ENCODE measurements at places on chromosomes 5 and 9. TPM values are rescaled to one million over a fixed set of nuclear protein-coding genes. Genes with fewer than 3 reads are reported as not detected.

- DNase-seq = no peak
Observed at GRCh38 chr5:147432323-147432722, 77.5 kb downstream of the DPYSL3 start.

GRCh38 chr9:113593682-113594281 is 130.3 kb downstream of the RGS3 start:
- peak; percentile 95 for DNase-seq

DNA sequence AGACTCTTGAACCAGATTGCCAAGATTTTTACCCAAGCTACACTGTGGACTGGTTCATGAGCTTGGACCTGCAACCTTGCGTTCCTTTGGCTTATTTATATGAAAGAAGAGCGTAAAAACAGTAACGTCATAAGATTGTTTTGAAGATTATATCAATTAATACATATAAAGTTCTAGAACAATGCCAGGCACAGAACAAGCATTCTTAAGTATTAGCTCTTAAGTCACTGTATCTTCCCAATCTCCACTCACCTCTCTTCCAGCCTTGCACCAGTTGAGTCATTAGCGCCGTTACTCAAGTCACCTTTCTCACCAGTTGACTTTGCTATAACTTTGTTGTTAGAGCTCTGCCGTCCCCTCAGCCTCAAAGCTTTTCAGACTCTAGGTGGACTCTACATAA is 415.7 kb downstream of the PLK2 start:
- no peak for DNase-seq

DNA sequence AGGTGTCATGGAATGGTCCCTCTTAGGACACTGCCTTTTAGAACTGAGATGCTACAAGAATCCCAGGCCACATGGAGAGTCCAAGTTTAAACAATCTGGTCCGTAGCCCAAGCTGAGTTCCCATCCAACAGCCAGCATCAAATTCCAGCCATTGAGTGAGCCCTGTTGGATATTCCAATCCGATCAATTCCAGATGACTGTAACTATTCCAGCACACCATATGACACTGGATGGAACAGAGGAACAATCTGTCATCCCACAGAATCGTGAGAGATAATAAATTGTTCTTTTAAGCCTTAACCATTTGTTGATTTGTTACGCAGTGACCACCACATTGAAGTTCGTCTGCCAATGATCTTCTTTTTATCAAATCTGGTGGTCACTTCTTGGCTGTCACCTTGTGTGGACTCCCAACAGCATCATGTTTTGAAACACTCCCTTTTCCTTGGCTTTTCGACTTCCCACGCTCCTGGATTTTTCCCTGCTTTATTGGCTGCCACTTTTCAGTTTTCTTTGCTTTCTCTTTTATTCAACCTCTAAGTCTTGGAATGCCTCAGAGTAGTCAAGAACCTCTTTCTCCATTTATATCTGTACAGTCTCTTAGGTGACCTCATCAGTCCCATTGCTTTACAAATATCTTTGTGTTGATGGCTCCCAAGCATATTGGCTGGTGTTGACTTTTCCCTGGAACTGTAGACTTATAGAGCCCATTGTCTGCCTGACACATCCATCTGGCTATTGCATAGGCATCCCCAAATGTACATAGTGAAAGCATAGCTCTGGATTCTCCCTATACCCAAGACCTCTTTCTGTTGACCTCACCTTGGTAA is 46.1 kb downstream of the TNFSF15 start:
- DNase-seq = no peak

DNA sequence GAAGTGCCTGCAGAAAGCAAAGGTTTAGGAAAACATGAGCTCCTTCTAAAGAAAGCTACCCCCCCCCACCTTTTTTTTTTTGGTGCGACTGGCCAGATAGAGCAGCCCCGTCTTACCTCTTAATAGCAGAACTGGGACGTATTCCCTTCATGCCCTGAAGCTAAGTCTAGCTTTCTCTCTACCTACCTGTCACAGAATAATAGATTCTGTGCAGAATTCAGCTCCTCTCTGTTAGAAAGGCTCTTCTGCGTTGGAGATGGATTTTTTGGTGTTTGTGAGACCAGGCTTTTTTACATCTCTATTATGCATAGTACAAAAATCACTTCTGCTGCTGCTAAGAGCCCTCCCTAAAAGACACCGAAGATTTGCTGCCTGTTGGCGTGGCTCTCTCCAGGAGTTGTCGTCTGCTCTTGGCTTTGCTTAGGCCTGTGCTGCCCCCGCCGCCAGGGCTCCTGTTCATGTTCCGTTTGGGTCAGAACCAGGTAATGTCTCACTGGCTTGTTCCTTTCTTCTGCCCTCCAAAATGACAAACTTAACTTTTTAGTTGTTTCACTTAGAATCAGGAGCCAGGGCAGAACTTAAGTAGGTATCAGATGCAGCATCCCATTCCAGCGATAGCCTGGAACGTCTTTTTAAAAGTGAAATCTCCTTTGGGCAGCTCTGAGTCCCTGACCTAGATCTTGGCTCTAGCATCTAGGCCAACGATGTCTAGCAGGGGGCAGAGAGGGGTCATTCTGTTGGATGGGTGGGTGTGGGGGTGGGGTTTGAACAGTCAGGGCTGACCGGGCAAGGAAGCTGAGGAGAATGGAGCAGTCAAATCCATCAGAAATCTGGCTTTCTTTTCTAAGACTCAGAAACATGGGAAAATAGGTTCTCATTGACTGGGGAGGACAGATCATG is 2.5 kb downstream of the TRIO start:
- DNase-seq = no peak

DNA sequence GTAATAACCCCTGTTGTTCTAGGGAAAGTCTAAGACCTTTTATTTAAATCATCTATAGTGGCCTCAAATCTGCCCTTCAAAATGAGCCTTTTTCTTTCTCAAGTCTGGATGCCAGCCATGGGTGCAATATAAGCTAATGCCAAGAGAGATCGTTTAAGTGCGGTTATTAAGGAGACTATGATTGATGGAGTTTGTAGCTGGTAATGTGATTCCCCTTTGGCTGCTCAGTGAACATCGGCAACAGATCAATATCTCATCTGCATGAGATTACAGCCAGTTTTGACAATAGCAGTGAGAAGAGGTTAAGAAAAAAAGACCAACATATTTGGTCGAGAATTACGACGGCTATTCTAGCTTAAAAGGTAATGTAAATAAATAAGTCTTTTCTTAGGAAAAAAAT is 1049.4 kb upstream of the NUDT12 start:
- no peak for DNase-seq

DNA sequence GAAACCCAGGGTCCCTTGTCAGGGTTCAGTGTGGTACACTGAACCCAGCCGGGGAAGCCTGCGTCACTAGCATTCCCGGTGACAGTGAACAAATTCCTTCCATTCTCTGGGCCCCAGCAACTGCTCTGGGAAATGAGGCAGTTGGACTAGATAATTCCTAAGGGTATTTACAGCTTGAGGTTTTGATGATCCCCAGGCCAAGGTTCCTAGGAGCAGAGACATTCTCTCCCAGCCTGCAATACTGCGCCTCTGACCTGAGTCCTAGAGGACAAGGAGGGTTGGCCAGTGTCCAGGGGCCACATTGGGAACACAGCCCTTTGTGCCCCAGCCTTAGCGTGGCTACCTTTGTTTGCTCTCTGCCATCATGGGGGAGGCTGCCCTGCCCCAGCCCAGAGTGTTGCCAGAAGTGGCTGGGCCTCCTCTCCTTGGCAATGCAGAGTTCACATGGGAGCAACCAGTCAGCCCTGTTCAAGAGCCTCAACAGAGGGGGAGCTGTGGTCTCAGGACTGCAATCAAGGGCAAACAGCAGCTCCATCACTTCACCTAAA is 178.2 kb downstream of the SEC61B start:
- no peak for DNase-seq

- DNase-seq = no peak
Observed at GRCh38 chr9:129889122-129889940, 54.1 kb downstream of the USP20 start.

- peak; percentile 40 for DNase-seq
Observed at GRCh38 chr5:72108202-72109061, 1.2 kb downstream of the MAP1B start.

DNA sequence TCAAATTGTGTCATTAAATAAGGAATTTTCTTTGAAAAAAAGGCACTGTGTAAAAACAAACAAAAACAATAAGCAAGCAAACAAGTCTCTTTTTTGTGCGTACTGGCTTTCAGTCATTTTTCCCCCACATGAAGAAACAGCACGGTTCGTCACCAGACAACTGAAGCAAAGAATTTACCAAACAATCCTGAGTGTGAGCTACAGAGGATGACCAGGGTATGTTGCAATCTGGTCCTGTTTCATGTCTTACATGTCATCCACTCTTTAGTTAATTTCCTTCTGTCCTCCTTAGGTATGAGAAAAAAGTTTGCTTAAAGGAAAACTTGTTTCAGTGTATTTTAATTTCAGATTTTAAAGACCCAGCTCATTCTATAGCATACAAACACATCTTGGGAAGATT is 1080.7 kb upstream of the NUDT12 start:
- no peak for DNase-seq

DNA sequence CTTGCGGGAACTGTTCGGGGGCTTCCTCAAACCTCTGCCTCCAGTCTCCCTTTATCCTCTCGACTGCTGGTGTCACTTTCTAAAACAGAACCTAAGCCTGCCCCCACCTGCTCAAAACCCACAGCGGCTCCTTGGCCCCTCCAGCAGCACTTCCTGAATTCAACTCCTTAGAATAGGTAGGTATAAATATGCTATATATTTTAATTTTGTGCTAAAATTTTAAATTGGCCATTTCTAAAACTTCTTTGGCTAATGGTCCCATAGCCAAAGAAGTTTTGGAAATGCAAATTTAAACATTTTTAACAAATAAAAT is 71.8 kb upstream of the TBC1D2 start:
- no peak for DNase-seq

DNA sequence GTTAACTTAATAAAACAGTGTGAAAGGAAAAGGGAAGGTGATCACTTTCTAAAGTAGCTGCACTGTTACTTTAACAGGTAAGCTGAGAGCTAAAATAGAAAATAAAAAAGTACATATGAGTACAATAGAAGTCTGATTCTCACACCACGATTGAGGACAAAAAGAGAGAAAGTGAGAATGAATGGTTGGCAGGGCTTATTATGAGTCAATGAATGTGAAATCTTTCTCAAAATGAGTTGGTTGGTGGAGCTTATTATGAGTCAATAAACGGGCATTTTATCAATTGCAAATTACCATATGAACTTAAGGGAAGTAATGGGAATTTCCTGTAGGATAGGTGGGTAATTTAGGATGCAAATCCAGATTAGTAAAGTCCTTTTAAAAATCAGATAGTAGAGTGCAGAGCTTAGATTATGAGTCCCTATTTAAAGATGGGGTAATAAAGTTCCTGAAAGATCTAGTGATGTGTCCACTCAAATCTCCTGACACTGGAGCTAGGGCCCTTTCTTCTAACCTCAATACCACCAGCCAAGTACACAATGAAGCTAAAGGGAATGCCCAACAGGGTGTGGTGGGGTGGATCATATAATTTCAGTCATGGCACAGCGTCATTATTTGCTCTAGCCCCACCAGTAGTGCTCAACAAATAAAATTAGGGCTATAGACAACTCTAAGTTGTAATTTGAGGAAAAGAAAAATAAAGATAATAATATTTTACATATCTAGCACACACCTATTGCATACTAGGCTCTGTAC is 21.1 kb upstream of the TLR4 start:
- no peak for DNase-seq

GRCh38 chr5:147413266-147413665 is 96.6 kb downstream of the DPYSL3 start:
- no peak for DNase-seq

- no peak for DNase-seq
Observed at GRCh38 chr9:34089311-34089710, 37.2 kb downstream of the DCAF12 start.

GRCh38 chr5:126651013-126651577 is 50.3 kb downstream of the PHAX start:
- DNase-seq = no peak

GRCh38 chr9:114731701-114732100 is 49.7 kb upstream of the TEX48 start:
- DNase-seq = no peak

DNA sequence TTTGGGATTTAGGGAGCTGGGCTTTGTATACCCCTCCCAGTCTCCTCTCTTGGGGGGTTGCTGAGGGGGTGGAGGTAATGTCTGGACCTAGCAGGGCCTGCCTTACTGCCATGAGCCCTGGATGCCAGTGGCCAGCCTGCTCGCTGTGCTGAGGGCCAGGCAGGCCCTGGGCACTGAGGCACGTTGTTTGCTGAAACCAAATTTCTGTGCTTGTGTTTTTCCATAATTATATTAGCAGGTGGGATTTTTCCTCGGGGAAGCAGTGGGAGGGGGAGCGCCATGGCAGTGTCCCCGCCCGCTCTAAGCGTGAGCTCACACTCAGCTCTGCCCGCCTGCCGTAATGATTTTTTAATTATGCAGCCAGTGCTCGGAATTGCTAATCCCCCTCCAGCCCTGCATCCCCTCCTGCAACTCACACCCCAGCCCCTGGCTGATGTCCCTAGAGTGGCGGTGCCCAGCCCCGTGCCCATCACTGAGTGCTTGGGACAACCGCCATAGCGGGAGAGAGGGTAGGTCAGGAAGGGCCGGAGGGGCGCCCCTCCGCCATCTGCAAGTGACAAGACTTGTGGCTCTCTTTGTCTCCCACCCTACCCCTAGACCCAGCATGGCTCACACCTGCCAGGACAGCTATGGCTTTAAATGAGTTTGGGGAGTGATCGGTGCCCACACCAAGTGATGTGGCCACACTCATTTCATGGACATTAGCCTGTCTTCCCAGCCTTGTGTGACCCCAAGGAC is 20.9 kb downstream of the CXXC5 start:
- no peak for DNase-seq

GRCh38 chr5:113119246-113119924 is 142.8 kb downstream of the DCP2 start:
- DNase-seq = no peak

DNA sequence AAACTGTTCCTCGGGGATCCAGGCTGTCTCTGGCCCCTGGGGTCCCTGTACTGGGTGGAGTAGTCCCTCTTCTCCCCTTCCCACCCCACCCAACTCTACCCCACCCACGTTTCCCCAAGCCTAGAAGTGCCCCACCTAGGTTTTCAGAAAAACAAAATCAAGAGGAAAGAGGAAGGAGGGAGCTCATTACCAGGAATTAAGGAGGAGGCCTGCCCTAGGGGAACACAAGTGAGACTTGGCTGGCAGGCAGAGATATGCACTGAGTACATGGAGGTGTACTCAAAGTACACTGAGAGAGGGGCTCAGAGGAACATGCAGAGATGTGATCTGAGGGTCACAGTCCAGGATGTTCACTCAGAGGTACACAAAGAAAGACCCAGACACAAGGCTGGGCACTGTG is 10.2 kb downstream of the AQP3 start:
- DNase-seq = no peak

GRCh38 chr5:129405222-129405621 is 54.9 kb upstream of the ADAMTS19 start:
- DNase-seq = no peak

- no peak for DNase-seq
Observed at GRCh38 chr5:151110122-151110681, 29.4 kb upstream of the TNIP1 start.

Gene AMBP
- total RNA-seq = not detected

Gene DBH
- total RNA-seq = not detected

Gene MRPL50
- 14.7 TPM for total RNA-seq

Gene RNF14
- 80.2 TPM for total RNA-seq

Gene SLIT3
- 103 TPM for total RNA-seq

Gene SPATA31D3
- total RNA-seq = not detected

Gene PCDHA6
- 0.96 TPM for total RNA-seq

Gene RASGRF2
- total RNA-seq = 6.1 TPM

Gene FRMPD1
- 0.59 TPM for total RNA-seq

Gene FOXD4L6
- not detected for total RNA-seq

Gene ENTREP1
- 30.5 TPM for total RNA-seq

Gene IL7R
- total RNA-seq = 10.1 TPM

Gene CCDC183
- total RNA-seq = 5.7 TPM

Gene OR1Q1
- total RNA-seq = not detected

Gene OCLN
- 85.6 TPM for total RNA-seq

Gene LCN15
- not detected for total RNA-seq

Gene CDH10
- not detected for total RNA-seq
